ENCODE measurements at places on chromosomes 2 and 18.

DNA sequence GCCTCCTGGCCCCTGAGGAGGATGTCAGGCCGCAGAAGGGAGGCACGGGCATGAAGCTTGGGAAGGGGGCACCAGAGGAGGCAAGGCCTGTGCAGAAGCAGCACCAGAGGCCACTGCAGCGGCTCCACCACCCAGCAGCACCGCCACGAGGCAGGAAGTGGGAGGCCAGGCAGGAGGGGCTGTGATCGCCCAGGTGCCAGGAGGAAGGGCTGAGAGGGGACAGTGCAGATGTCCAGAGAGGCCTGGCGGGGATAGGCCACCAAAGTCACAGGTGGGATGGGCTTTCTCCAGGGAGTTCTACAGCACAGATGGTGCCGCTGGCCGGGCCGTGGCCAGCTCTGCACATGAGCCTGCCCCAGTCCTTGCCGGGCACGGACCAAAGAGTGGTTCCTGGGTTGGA is 6.0 kb upstream of the ALPI start:
- DNase-seq, result no peak

GRCh38 chr2:133589456-133589855 is 21.2 kb upstream of the NCKAP5 start:
- no peak for DNase-seq

DNA sequence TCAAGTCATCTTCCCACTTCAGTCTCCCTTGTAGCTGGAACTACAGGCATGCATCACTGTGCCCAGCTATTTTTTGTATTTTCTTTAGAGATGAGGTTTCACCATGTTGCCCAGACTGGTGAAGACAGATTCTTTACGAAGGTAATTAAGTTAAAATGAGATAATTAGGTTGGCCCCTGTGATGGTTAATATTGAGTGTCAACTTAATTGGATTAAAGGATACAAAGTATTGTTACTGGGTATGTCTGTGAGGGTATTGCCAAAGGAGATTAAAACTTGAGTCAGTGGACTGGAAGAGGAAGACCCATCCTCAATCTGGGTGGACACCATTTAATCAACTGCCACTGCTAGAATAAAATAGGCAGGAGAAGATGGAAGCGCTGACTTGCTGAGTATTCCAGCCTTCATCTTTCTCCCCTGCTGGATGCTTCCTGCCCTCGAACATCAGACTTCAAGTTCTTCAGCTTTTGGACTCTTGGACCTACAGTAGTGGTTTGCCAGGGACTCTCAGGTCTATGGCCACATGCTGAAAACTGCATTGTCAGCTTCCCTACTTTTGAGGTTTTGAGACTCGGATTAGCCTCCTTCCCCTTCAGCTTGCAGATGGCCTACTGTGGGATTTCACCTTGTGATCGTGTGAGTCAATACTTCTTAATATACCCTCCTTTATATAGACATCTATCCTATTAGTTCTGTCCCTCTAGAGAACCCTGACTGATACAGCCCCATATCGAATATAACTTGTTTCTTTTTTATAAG is 269.1 kb downstream of the TMX3 start:
- DNase-seq, result no peak

DNA sequence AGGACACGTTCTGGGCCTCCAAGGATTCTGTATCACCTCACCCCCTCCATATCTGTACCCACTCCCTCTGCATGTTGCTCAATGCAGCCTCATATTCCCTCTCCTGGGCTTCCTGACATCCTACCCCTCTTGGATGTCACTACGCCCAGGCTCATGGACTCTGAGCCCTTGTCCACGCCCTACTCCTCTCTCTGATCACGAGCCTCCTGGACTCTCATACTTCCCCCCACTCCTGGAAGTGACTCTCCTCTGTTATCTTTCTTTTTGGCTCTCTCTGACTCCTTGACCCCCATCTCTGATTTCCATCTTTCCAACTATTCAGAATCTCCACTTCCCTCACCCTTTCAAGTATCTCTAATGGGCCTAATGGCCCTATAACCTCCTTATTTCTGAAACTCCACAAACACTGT is 2.1 kb downstream of the TMEM198 start:
- DNase-seq, result no peak

DNA sequence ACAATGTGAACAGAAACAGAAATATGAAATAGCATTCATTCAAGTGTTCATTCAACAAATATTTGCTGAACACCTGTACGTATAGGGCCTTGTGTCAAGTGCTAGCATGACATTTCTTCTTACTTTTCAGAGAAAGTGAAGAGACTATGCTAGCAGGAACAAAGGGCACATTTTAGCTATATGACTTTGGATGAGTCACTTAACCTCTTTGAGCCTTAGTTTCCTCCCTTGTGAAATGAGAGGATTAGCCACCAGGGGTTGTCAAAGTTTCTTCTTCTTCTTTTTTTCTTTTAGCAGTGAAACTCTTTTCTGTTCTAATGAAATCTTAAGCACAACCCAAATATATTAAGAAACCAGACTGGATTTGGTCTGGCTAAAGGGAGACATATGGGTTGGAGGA is 53.1 kb downstream of the FIGN start:
- no peak for DNase-seq
